ENCODE measurements at places on chromosomes 2 and 18.

- DNase-seq = peak; percentile 80
Observed at GRCh38 chr2:241617431-241618154, 19.4 kb downstream of the THAP4 start.

- DNase-seq = peak; percentile 27
Observed at GRCh38 chr2:10272464-10272863, 30.2 kb upstream of the HPCAL1 start.

DNA sequence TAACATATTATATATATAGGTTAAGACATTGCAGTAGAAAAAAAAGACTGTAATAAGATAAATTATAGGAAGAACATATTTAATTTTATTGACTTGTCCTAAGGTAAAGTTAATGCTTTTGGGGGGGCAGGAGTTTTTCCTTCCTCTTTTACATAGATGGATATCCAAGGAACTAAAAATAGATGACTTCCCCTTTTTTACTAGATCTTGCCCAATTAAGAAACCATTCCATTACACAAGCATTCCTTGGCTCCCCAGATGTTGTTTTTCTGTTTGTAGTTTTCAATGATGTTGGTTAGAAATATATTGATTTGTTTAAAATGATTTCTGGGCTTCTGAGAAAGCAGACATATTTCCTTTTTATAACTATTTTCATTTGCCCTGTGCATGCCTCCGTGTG is 22.4 kb upstream of the PMAIP1 start:
- no peak for DNase-seq

DNA sequence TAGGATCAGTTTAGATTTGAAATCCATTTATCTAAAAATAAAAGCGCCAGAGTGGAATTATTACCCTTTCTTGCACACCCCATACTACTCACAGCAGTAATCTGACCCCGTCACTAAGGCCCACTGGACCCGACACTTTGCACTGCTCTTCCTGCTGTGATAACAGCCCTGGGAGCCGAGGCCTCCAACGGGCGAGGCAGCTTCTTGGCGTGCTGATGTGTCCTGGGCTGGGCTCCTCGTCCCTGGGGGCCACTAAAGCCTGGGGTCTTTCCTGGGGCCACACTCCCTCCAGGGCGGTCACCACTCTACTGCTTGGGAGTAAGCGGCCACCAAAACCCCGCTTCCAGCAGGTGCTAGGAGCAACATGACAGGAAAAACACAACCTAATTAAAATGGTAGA is 61.7 kb downstream of the ZAP70 start:
- DNase-seq = no peak

GRCh38 chr2:127064642-127065250 is 42.2 kb downstream of the BIN1 start:
- peak; percentile 95 for DNase-seq

GRCh38 chr2:197675711-197676188 is 363 bp upstream of the RFTN2 start:
- DNase-seq = no peak

Data from stomach (tissue), 19 donors.